Activated gamma-delta T cell (primary cell): ENCODE measurements at places on chromosomes 6 and 20.

GRCh38 chr20:603116-603640 lies 6.9 kb downstream of the TCF15 start:
- no peak for DNase-seq

GRCh38 chr6:8079126-8079525 lies 14.9 kb upstream of the BLOC1S5 start:
- DNase-seq, result no peak

- no peak for DNase-seq
Observed at GRCh38 chr20:53187392-53188068, 215.4 kb downstream of the TSHZ2 start.

GRCh38 chr6:47587493-47587892 lies 109.9 kb downstream of the CD2AP start:
- DNase-seq, result no peak

DNA sequence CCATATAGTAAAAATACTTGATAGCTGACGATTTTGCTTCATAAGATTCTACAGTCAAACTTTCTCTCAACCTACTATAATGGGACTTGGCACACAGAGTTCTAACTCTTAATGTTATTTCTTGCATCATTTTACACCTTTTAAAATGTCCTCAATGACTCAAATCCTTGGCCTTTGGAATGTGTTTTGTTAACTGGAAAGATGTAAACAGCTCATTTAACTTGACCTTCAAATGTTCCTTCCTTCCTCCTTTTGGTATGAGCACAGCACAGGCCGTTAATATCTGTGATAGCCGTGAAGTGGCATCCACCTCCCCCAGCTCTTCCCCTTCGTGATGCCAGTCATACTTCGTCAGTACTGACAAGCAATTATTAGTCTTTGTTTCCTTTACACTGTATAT lies 972.0 kb upstream of the CITED2 start:
- DNase-seq, result no peak

DNA sequence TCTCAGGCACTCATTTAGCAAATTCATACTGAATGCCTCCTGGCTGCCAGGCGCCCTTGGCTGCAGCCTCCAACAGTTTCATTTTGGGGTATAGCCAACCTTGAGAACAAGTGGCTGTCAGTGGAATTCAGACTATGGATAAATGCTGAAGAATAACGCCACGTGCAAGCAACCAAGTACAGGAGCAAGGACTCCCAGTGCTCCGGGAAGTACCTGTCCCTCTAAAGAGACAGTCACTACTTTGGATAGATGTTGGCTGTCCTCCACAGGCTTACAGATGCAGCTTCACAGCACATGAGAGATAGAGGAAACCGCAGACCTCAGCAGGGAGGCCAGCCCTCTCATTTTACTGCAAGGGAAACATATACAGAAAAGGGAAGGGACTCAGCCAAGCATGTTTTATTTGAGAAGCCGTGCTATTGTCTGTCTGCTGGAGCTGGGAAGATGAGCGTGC lies 658.2 kb downstream of the PTPRT start:
- no peak for DNase-seq

DNA sequence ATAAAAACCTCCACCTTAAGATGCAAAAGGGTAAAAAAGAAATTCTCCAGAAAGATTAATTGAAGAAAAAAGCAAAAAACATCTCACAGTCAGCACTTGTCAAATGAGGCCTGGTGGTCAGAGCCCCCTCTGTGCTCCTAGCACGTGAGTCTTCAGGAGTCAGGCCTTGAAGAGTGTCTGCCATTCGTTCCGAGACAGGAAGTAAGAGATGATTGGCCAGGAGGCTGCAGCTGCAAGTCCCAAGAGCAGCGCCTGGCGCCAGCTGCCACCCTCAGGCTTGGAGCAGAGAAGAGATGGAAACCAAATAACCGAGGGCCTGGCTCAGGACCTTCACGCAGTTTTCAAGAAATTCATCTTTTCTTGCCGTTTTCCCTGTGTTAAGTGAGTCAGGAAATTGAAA lies 65.0 kb downstream of the FAM120B start:
- no peak for DNase-seq

- no peak for DNase-seq
Observed at GRCh38 chr6:148793721-148794120, 46.9 kb downstream of the UST start.

- no peak for DNase-seq
Observed at GRCh38 chr20:39946931-39947330, 742.1 kb downstream of the MAFB start.

- no peak for DNase-seq
Observed at GRCh38 chr6:28683945-28684538, 158.4 kb downstream of the GPX5 start.

GRCh38 chr20:35404614-35405259 lies 7.0 kb downstream of the UQCC1 start:
- no peak for DNase-seq

- no peak for DNase-seq
Observed at GRCh38 chr6:56250266-56250665, 2.9 kb upstream of the COL21A1 start.

- no peak for DNase-seq
Observed at GRCh38 chr6:4167123-4167522, 31.7 kb upstream of the ECI2 start.

- no peak for DNase-seq
Observed at GRCh38 chr6:138219398-138219797, 1.1 kb upstream of the PBOV1 start.

DNA sequence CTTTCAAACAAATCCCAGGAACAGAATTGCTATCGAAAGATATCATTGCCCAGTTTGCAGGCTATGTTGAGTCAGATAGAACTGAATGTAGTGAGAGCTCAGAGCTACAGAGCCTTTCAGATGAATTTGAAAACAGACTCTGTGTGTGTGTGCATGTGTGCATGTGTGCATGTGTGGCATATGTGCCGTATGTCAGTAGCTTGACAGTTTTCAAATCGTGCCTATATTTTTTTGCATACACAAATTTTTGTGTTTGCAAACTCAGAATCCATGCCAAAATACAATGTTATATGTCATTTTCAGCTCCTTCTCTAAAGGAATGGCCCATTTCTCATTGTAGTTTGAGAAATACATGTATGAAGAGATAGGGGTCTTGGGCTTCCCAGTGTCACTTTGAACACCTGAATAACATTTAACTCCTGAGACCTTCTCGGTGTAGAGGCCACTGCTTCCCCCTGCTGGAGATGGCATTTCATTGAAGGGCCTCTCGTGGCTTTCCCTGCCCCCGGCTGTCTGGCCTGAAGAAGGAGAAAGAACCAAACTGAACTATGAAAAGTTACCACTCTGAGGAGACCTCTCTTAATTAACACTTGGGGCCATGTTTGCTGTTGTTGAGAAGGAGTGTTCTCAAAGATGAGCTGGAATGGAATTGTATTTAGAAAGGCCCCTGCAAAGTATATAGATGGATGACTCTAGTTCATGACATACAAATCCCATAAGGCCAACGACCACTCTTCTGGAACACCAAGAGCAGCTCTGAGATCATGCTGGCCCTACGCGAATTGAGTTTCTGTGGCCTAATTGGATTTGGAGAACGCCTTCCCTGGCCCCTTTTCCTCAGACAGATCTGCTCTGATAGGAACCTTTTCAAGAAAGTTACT lies 58.7 kb downstream of the VAPB start:
- DNase-seq, result no peak

- DNase-seq, result no peak
Observed at GRCh38 chr20:63059684-63060056, 52.9 kb upstream of the BHLHE23 start.

DNA sequence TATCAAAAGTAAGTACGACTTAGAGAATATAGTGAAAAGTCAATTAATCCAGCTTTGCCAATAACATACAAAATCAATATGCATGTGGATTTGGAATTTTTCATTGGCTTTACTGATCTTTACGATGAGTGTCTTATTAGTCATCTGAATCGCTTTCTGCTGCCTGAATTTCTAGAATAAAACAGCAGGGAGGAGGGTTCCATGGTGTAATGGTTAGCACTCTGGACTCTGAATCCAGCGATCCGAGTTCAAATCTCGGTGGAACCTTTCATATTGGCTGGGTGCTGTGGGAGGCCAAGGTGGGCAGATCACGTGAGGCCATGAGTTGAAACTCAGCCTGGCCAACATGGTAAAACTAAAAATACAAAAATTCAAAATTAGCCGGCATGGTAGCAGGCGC lies 448.8 kb downstream of the RNF144B start:
- no peak for DNase-seq

DNA sequence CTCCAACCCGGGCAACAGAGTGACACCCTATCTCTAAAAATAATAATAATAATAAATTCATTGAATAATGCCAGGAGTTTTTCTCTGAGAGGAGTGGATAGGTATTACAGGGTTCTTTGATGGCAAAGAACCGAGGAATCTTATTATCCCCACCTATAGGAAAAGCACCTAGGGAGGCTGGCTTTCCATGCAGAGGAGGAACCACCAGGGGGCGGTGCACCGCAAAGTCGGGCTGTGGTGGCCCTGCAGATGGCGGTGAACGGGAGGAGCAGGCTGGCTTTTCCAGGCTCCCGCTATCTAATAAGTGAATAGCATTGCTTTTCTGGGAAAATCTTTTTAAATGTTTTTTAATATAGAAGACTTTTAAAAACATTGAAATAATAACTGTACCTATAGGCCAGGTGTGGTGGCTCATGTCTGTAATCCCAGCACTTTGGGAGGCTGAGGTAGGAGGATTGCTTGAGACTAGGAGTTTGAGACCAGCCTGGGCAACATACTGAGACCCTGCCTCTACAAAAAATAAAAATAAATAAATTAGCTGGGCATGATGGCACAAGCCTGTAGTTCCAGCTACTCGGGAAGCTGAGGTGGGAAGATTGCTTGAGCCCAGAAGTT lies 864.2 kb downstream of the KIF16B start:
- DNase-seq, result no peak

- DNase-seq, result no peak
Observed at GRCh38 chr20:32780749-32781655, 18.8 kb downstream of the DNMT3B start.
